CD4-positive, alpha-beta T cell (primary cell): ENCODE measurements at places on chromosomes 7 and 10.

GRCh38 chr10:73974309-73974946 is 23.5 kb upstream of the VCL start:
- no peak for DNase-seq

DNA sequence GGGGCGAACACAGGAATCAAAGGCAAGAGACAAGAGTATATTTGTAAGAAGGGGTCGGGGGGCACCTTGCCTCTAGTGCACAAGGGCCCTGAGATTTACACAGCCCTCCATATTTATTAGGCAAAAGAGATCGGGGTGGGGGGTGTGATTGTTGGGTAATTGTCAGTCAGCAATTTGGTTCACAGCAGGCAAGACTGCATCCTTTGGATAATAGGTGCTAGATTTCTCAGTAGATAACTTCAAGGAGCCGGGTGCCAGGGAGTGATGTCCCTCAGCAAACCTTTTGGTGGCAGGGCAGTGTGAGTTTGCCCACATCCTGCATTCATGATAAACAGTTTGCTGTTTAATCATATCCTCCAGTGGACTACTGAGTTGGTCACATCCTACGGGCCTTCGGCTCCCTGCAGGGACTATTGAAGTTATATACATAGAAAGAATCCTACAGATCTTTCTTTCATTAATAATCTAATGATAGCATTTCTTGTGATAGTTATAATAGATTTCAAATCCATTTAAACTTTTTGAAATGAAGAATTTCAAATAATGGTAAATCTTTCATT is 178.5 kb downstream of the GNAI1 start:
- DNase-seq = no peak

GRCh38 chr10:63331586-63331985 is 134.2 kb downstream of the JMJD1C start:
- DNase-seq = no peak

GRCh38 chr10:126006906-126007305 is 110.5 kb downstream of the FANK1 start:
- DNase-seq = no peak

DNA sequence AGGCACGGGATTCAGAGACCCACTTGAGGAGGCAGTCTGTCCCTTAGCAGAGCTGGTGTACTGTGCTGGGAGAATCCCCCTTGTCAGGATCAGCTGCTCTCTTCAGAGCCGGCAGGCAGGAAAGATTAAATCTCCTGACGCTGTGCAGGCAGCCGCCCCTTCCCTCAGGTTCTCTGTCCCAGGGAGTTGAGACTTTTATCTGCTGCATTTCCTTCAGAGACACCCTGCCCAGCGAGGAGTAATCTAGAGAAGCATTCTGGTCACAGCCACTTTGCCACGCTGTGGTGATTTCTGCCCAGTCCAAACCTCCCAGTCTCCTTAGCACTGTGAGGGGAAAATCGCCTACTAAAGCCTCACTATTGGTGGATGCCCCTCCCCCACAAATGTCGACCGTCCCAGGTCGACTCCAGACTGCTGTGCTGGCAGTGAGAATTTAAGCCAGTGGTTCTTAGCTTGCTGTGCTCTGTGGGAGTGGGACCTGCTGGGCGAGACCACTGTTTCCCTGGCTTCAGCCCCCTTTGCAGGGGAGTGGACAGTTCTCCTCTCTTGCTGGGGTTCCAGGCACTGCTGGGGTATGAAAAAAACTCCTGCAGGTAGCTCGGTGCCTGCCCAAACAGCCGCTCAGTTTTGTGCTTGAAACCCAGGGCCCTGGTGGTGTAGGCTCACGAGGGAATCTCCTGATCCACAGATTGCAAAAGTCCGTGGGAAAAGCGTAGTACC is 265.4 kb downstream of the ZWINT start:
- DNase-seq = no peak

DNA sequence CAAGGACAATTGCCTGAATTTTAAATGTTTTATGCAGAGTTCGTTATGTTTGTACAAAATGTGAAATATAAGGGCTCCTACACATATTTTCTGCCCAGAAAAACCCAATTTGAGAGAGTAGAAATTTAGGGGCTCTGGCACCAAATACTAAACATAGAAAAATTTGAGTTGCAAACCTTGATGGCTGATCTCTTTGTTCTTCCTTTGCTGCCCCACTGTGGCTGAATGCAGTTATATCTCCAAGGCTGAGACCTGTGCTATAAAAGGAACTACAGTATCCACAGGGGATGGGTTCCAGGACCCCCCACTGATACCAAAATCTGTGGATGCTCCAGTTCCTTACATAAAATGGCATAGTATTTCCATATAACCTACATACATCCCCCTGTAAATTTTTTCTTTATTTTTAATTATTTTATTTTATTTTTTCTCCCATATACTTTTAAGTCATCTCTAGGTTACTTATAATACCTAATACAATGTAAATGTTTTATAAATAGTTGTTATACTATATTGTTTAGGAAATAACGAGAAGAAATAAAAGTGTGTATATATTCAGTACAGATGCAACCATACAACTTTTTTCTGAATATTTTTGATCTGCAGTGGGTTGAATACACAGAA is 22.5 kb downstream of the CFAP43 start:
- DNase-seq = peak; percentile 26

DNA sequence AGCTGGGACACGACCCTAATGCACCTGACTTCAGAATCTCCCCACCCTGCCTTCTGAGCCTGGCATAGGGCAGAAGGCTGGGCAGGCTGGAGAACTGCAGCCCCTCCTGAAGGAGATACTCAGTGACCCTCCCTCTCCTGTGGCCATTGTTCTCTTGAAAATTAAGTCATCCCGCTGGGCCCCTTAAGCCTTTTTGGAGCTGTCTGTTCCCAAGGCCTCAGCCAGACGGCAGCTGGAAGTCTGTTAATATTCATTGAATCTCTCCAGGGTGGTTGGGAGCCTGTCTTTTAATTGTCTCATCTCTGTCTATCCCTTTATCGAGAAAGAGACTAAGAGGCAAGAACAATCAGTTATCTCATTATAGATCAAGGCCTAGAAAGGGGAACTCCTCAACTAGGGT is 118.1 kb upstream of the PCBD1 start:
- DNase-seq = no peak

GRCh38 chr10:67763499-67764011 is 67.6 kb upstream of the CTNNA3 start:
- DNase-seq = peak; percentile 66

- DNase-seq = no peak
Measured at GRCh38 chr10:47224546-47225218, 75.3 kb upstream of the GDF10 start.

DNA sequence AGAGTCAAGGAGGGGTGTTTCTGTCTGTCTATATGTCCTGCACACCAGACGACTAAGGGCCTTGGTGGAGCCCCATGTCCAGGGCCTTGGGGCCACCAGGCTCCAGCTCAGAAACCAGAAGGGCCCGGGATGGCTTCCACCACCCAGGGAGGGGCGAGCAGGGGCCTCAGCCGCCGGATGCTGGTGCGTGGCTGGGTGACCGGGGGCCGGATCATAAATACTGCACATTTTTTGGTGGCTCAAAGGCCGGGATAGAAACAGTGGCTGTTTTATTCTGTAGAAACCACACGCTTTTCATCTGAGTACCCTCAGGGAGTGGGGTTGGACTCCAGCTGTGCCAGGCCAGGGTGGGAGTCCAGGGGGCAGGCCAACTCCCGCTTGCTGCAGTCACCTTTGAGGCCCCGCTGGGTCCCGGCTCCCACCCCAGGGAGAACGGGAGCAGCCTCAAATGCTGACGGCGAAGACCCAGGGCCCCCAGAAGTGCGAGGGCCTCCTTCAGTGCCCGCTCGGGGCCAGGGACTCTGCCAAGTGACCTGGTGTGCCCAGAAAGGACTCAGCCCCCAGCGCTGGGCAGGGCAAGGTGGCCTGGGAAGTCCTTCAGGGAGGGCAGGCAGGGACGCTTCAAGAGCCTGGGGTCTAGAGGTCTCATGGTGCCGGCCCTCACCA is 28.2 kb downstream of the PDGFA start:
- no peak for DNase-seq

DNA sequence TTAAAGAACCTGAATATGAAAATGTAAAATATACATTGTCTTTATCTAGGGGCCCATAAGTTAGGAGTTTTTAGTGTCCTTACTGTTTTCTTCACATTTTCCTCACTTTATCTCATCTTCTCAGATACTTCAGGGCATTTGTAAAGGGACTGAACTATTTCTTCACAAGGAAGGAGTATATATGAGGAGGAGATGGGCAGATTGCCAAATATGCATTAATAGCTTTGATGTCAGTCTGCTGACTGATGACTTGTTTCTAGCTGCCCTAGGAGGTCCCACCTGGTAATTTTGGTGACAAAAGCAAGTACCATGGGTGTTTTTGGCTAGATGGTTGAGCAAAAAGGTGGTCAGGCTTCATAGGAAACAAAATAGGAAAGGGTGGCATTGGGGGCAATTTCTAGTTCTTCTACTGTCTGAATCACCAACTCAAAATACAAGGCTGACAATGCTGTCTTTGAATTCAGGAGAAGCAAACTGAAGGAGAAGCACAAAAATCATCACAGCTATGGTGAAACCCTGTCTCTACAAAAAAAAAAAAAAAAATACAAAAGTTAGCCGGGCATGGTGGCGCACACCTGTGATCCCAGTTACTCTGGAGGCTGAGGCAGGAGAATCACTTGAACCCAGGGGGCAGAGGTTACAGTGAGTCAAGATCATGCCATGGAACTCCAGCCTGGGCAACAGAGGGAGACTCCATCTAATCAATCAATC is 10.4 kb upstream of the STRIP2 start:
- no peak for DNase-seq

DNA sequence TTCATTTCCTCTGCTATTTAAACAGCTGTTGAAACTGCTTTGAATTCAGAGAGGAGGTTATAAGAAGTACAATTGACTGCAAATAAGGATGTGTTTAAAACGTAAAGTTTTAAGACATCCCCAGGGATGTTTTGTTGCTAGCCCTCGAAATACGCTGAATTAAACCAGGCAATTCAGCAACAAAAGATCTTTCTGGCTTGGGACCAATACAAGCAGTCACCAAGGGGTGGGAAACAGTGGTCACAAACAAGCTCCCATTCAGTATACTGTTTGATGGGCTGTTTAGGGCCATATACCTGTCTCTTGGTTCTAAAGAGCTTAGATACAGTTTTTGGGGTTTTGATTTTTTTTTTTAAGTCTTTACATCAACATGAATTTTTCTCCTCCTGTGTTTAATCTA is 446.3 kb upstream of the POT1 start:
- DNase-seq = no peak

DNA sequence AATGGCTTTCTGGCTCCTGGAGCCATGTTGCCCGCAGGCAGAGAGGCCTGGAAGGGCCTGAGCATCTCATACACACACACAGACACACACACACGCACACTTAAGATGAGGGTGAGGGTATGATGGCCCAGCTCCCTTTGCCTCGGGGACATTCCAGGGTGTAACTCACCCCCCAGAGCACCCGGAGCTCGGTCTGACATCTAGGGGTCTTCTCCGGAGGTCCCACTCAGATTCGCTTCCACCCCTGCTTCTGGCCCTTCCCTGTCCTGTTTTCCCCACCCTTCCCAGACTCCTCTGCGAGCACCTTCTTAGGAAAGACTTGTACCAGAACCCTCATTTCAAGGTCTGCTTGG is 304.4 kb downstream of the GRID1 start:
- DNase-seq = no peak

- DNase-seq = no peak
Measured at GRCh38 chr10:37732685-37733084, 124.7 kb downstream of the ZNF248 start.

DNA sequence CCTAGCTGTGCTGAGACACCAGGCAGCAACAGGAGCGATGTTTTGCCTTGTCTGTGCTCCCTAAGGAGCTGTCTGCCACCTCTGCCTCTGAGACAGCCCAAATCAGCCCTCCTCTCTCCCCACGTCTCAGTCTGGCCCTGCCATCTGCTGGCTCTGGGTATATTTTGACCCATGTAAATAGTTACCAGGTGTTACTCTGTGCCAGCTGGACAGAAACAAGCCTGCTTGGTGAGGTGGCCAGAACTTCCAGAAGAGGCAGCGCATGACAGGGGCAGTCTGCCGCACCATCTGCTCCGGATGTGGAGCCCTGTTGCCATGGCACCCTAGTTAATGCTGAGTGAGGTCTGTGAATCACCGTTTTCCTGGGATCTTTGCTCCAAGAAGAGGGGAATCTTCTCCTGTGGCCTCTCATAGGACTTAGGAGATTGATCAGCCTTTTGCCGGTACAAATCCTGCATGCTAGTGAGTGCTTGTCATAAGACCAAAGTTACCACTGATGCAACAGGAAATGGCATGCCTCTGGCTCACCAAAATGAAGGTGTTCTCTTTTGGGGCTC is 31.8 kb downstream of the GSTO2 start:
- DNase-seq = no peak

DNA sequence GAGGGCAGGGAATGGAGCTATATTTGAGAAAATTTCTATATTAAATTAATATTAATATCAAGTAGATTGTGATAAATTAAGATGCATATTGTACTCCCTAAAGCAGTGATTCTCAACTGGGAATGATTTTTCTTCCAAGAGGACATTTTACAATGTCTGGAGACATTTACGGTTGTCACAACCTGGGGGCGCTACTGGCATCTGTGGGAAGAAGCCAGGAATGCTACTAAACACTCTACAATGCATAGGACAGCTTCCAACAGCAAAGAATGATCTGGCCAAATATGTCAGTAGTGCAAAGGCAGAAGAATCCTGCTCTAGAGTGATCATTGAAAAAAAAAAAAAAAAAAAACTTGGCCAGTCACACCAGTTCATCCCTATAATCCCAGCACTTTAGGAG is 100.0 kb downstream of the LSM5 start:
- no peak for DNase-seq

- no peak for DNase-seq
Measured at GRCh38 chr7:43792471-43793150, 34.1 kb downstream of the BLVRA start.

DNA sequence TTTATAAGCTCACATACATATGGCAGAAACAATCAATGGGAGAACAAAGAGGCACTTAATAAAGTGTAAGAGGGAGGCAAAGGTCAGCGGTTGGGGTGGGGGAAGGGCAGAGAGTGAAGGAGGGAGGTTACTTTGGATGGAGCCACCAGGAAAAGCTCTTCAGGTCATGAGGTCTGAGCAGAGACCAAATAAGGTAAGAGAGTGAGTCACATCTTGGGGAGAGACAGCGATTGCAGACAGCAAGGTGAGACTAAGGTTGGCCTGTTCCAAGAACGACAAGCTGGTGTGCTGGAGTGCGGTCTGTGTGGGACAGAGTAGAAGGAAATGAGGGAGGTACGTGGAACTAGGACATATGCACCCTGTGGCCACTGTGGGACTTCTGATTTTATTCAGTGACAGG is 74.3 kb upstream of the TOMM7 start:
- DNase-seq = no peak
